MG63 (cell line): ENCODE measurements at places on chromosomes 7 and 10.

DNA sequence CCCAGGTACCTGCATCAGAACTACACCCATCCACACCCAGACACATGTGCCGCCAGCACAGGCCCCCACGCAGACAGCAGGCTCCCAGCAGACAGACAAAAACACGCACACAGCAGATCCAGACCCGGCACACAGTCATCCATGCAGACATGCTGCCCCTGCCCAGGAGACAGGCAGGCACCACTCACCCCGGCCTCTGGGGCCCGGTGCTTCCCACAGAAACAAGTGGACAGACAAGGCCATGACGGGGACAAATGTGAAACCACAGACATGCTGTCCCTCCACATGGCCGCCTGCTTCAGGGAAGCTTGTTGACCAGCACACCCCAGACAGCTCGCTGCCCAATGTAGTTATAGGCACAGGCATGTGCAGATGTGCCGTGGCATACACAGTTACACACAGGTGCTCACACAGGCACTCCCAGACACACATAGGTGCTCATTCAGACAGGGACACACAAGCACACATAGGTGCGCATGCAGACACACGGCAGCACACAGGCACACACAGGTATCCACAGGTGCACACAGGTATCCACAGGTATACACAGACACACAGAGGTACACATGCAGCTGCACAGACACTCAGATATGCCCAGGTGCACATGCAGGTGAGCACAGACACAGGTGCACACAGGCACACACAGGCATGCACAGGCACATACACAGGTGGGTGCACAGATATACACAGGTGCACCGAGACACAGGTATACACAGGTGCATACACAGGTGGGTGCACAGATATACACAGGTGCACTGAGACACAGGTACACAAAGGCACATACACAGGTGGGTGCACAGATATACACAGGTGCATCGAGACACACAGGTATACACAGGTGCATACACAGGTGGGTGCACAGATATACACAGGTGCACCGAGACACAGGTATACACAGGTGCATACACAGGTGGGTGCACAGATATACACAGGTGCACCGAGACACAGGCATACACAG lies 10.5 kb upstream of the SCART1 start:
- DNase-seq, result no peak

DNA sequence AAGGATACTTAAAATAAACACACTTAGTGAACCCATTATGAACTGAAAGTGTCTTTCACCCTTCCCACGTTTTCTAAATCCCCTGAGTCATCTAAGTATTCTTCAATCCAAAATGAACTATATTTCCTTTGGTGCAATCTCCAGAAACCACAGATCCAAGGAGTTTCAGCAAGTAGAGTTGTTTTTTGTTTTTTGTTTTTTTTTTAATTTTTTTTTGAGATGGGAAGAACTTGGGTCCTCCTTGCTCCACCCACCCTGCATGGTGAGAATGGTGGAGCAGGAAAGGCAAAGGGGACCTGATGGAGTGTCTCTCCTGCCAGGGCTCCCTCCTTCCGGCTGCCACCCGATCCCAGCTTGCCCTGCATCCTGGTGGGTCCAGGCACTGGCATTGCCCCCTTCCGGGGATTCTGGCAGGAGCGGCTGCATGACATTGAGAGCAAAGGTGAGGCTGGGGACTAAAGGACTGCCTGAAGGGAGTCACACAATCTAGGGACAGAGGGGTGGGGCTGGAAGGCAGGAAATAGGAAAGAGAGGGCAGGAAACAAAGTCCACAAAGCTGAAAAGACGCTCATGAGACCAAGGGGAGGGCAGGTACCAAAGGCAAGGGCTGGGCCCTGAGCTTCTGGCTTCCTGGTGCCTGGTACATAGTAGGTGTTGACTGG lies 12.1 kb downstream of the ATG9B start:
- no peak for DNase-seq

DNA sequence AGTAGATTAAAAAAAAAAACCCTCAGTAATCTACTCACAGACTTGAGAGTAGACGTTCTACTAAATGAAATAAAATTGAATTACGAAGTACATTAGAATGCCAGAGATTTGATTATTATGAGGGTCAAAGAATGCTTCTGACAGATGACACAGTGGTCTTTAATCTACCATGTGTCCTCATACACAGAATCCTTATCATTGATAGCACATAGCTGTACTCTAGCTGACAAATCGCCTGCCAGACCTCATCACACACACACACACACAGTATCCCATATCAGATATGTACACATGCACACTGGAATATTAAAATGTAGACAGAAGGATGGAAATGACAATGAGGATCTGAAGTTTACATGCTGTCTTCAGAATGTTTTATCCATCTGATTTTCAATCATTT lies 104.6 kb downstream of the SORCS1 start:
- no peak for DNase-seq

GRCh38 chr7:94562525-94562924 lies 52.9 kb downstream of the CASD1 start:
- DNase-seq, result no peak
